AG09309 (cell line): ENCODE measurements at places on chromosomes 12 and 14.

DNA sequence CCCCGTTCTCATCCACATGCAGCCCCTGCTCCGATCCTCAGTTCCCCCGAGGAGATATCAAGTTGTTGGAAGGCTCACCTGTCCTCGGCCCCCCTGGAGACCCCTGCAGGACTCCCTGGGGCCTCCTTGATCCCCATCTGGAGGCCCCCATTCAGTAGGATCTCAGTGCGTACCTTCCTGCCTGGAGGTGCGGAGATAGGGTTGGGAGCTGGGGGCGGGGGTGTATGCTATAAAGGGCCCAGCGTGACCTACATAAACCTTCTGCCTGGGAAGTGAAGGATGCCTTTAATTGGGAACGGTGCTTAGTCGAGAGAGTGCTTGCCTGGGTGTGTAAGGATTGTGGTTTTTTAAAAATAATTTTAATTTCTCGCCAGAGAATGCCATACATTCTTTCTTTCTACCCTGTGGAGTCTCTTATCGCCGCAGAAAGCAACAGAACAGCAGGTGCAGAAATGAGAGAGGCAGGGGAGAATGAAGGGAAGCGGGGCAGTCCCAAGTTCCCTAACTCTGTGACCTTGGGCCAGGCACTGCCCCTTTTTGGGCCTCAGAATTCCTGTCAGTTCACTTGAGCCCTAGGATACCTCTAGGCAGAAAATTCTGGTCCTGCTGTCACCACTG lies 153.7 kb downstream of the TSPAN9 start:
- no peak for DNase-seq

DNA sequence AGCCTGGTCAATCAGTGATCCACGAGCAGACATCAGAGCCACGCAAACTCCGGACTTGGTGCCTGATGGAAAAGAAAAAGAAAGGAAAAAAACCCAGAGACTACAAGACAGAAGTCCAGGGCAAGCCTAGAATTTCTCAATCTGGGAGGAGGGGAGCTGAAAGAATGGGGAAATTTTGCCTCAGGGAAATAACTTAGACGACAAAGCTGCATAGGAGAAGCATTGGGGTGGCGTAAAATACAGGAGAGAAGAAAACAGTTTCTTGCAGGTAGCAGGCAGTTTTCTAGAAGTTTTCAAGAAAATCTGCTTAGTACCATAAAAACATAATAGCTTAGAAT lies 2.6 kb upstream of the SLC11A2 start:
- DNase-seq: no peak

- no peak for DNase-seq
Measured at GRCh38 chr12:74626397-74626796, 88.8 kb downstream of the ATXN7L3B start.

DNA sequence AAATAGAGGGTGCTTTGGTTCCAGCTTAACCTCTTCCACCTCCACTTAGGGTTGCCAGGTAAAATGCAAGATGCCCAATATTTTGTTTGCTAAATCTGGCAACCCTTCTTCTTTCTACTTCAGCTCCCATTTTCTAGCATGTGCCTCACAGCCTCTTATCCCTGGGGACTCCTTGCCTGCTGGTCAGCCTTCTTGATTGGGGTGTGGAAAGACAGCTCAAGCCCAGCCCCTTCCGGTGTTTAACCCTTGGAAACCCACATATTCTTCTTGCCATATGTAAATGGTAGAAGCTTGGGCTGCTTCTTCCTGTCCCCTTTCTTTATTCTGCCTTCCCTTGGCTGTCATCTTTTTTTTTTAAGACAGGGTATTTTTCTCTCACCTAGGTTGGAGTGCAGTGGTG lies 5.7 kb downstream of the SPIC start:
- DNase-seq: no peak

DNA sequence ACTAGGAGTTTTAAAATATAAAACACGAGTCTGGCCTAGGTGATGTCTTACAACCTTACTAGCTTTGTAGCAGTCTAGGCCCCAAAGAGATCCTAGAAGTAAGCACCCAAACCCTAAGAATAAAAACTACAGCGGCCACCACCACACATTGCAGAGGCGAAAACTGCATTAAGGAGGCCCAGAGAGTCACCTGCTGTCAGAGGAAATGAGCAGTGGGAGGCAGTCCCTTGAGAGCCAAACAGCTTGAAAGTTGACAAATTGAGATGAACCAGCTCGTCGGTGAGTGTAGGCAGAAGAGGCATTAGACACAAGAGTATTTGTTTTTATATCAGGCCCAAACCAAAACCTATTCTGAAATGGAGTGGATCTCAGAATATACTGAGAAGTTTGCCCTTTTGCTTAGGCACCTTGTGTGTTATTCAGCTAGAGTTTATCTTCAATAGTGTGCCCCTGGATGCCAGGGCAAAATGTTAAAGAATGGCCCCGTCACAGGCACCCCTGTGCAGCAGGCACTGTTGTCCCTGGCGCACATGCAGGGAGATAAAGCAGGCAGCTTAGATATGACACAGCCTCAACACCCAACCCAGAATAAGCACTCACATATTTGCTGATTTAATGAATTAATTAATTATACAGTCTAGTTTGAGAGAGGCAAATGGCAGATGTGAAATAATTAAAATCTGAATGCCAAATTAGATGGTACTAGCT lies 56.7 kb downstream of the TTC7B start:
- DNase-seq: no peak

- DNase-seq: no peak
Measured at GRCh38 chr12:87425942-87426554, 603.2 kb downstream of the C12orf50 start.

GRCh38 chr12:103085541-103085940 lies 128.1 kb downstream of the ASCL1 start:
- no peak for DNase-seq

GRCh38 chr12:107635139-107635538 lies 50.5 kb upstream of the PWP1 start:
- DNase-seq: no peak

DNA sequence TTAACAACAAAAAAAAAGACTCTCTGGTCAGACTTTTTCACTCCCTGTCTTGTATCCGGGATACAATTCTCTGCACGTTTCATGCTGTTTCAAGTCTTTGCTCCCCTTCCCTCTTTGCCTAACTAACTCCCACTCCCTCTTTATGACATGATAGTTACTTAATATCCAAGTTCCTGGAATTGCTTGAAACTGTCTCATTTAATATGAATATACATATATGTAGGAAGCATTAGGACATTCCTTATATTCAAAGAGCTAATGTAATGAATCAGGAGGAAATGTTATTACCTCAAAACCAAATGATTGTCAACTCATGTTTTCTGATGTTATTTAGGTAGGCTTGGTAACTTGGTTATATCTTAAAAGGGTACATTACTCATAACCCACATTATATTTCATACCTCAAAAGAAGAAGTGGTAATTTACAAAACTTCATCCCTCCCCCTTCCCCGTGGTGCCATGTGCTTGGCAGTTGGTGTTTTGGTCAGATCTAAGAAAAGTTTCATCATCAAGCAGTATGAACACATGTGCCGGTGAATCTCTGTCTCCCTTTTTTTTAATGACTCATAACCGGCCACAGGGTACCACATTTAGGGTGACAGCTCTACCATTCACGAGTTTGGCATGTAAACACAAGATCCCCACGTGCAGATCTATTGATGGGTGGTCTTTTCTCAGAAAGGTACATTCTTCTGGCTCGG lies 56.5 kb downstream of the HCAR2 start:
- DNase-seq: no peak
